ENCODE measurements at places on chromosomes 13 and 19.

GRCh38 chr13:51286135-51287002 is 53.1 kb upstream of the SERPINE3 start:
- DNase-seq, result peak; percentile 31

DNA sequence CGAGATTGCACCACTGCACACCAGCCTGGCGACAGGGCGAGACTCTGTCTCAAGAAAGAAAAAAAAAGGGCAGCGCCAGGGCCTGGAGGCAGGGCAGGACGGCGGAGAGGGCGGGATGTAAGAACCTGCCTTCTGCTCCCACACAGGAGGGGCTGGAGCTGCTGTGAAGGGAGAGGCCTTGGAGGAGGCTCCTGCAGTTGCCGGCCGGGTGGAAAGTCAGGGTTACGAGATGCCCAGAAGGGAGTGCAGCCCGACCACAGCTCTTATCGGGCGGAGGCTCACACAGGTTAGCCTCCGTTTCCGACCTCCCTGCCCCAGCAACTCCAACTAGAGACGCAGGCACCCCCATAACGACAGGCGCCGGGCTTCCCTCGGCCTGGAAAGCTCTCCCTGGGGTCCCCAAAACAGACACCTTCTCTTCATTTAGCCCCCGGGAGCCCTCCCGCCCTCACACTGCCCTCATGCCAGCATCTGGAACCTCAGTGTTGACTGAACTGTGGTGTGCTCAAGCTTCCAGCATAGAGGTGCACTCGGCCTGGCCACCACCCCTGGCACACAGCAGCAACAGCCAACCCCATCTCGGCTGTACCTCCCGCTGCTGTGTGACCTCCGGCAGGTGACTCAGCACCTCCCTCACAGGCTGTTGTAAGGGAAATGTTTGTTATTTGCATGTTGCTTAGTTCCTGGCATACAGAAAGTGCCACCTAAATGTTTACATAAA is 1.4 kb downstream of the PLPP2 start:
- DNase-seq, result no peak

GRCh38 chr13:48156466-48156865 is 61.6 kb upstream of the MED4 start:
- DNase-seq, result no peak

GRCh38 chr19:10604460-10604980 is 17.4 kb upstream of the AP1M2 start:
- DNase-seq, result no peak

DNA sequence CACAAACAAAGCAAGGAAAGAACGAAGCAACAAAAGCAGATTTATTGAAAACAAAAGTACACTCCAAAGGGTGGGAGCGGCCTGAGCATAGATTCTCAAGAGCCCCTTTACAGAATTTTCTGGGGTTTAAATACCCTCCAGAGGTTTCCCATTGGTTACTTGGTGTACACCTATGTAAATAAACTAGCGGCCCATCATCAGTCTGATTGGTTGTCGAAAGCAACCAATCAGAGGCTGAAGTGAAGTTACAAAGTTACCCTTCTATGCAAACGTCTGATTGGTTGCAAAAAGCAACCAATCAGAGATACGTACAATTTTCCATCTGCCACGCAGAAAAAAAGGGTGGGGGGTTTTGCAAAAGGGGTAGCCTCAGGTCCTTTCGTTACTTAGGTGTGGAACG is 96.3 kb upstream of the UBAC2 start:
- DNase-seq, result no peak

GRCh38 chr19:9969688-9969975 is 33.3 kb upstream of the OLFM2 start:
- DNase-seq, result no peak

DNA sequence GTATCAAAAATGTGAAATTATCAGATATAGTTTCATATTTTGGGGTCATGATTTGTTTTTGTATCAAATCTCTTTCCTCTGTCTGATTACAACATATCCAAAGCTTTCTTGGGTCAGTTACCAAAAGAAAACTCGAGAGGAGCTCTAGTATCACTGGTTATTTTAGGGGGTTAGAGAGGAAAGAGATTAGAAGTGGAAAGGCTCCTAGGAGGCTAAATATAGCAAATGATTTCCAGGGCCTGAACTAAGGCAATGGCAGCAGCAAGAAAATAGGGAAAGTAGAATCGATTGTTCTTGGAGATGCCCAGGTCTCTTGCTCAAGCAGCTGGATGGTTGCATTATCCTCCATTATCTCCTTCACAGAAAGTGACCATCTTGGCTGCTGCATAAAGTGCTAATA is 72.9 kb downstream of the NHLRC3 start:
- no peak for DNase-seq

DNA sequence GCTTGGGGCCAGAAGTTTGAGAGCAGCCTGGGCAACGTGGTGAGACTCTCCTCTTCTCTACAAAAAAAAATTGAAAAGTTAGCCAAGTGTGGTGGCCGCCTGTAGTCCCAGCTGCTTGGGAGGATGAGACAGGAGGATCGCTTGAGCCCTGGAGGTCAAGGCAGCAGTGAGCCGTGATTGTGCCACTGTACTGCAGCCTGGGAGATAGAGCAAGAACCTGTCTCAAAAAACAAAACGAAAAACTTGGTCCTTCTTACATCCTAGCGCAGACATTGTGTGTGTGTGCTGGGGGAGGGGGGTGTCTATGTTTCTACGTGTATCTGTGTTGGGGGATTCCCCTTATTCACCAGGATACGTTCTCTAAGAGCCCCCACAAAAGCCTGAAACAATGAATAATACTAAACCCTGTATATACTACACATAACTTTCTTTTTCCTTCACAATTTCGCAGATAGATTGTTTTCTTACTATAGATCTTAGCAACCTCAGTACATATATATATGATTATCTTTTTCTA is 7.9 kb downstream of the AXL start:
- no peak for DNase-seq

GRCh38 chr19:49660338-49660961 is 5.2 kb downstream of the IRF3 start:
- DNase-seq, result no peak

- no peak for DNase-seq
These were observed 43.4 kb upstream of the N4BP2L1 start for GRCh38 chr13:32471187-32471922.

- no peak for DNase-seq
These were observed 3.7 kb upstream of the DMPK start for GRCh38 chr19:45785781-45786532.

DNA sequence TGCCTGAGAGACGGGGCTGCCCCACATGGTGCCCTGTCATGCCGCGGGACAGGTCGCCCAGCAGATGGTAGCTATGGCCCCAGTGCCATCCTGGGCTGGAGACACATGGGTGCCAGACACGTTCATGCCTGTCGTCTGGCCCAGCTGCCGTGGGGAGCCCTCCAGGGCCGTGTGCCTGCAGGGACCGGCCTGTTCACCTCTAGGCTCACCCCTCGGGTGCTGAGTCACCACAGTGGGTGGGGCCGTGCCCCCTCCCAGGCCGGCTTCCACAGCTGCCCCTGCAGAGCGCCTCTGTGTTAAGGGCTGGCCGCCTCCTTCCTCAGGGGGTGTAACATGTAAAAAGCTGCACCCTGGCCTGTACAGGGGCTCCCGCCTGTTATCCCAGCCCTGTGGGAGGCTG is 36.1 kb downstream of the CSNK1G2 start:
- no peak for DNase-seq

- DNase-seq, result no peak
These were observed 31.5 kb upstream of the RNF113B start for GRCh38 chr13:98208606-98209005.

GRCh38 chr13:81406022-81406421 is 1065.1 kb upstream of the SPRY2 start:
- DNase-seq, result no peak

- DNase-seq, result no peak
These were observed 34.4 kb upstream of the PSPC1 start for GRCh38 chr13:19817106-19817505.

GRCh38 chr13:51070005-51070649 is 40.9 kb downstream of the C13orf42 start:
- DNase-seq, result peak; percentile 42

DNA sequence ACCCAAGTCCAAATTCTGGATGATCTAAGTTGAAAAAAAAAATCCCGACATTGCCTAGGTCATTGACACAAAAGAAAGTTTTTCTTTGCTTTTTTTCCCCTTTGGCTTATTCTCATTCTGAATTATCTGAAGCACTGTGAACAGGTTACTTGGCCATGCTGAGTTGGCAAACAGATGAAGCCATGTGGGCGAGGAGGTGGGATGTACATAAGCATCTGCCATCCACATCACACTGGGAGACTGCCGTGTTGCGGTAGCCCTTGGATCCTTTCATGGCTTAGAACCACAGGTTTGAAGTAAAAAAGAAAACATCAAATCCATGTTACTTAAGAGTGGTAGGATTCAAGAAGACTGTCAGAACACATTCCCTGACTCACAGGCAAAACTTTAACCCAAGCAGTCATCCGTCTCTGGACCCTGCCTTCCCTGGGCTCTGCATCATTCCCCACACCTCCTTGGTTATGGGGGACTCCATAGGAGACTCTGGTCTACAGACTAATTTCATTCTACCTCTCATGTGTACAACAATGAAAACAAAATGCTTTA is 242.5 kb upstream of the SERP2 start:
- DNase-seq, result no peak

DNA sequence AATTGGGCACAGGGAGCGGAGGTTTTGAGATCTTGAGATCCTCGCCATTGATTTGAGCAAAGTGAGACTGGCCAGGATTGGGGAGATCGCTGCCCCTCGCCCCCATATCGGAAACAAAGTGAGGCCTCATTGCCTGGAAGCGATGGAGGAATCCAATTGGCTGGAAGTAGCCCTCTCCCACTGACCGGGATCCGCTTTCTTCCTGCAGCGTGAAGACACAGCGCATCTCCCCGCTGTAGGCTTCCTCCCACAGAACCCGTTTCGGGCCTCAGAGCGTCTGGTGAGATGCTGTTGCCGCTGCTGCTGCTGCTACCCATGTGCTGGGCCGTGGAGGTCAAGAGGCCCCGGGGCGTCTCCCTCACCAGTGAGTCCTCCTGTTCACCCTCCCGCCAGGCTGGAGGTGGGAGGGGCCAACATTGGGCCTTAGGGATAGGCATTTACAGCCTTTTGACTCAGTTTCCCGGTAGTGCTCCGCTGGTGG is 438 bp downstream of the PRKCSH start:
- DNase-seq, result no peak

All from GM04504 (cell line).